ENCODE measurements at places on chromosomes 11 and 22. TPM values are rescaled to one million over a fixed set of nuclear protein-coding genes. Genes with fewer than 3 reads are reported as not detected.

- DNase-seq: no peak
- no peak overlapping the region for H3K27ac ChIP-seq
- H3K27me3 ChIP-seq: no peaks in the 10 kb centered on the region
These were observed 23.3 kb upstream of the SERPIND1 start for GRCh38 chr22:20750461-20751184.

Gene C11orf21
- not detected for total RNA-seq

DNA sequence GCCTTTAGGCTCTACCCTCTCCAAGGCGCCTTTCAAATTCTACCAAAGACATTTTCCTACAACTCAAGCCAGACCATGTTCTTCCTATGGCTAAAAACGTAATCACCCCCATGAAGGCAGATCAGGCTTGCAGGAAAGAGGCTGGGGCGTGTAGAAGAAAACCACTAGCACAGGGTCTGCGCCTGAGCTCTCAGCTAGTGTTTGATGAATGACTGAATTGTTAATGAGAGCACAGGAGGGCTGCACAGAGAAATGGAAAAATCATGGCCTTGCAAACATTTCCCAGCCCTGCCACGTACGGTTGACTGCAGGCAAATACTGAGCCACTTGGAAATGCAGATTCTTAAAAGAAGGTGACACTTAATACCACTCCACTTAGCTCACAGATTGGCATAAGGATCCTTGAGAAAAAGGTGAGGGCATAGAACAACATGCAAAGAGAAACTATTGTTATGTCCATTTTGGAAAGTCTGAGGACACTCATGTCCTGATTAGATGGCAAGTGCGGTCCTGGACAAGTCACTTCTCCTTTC is 148.6 kb downstream of the NXPE2 start:
- peaks cover 18% of the 10 kb centered on the region for H3K4me1 ChIP-seq
- no peak overlapping the region for H3K4me3 ChIP-seq
- no peak for DNase-seq
- H3K36me3 ChIP-seq: no peaks in the 10 kb centered on the region
- no peaks in the 10 kb centered on the region for H3K27me3 ChIP-seq
- H3K27ac ChIP-seq: no peak overlapping the region

Gene NAALADL1
- 3.0 TPM for total RNA-seq

GRCh38 chr22:29788339-29789279 is 21.4 kb downstream of the UQCR10 start:
- H3K27me3 ChIP-seq: no peaks in the 10 kb centered on the region
- DNase-seq: no peak
- no peaks in the 10 kb centered on the region for H3K36me3 ChIP-seq
- no peak overlapping the region for H3K27ac ChIP-seq

GRCh38 chr11:45031912-45032519 is 81.3 kb upstream of the TP53I11 start:
- no peaks in the 10 kb centered on the region for H3K36me3 ChIP-seq
- no peak overlapping the region for H3K27ac ChIP-seq

Gene NECTIN1
- total RNA-seq: 27.4 TPM

Gene CEP164
- total RNA-seq: 26.0 TPM

DNA sequence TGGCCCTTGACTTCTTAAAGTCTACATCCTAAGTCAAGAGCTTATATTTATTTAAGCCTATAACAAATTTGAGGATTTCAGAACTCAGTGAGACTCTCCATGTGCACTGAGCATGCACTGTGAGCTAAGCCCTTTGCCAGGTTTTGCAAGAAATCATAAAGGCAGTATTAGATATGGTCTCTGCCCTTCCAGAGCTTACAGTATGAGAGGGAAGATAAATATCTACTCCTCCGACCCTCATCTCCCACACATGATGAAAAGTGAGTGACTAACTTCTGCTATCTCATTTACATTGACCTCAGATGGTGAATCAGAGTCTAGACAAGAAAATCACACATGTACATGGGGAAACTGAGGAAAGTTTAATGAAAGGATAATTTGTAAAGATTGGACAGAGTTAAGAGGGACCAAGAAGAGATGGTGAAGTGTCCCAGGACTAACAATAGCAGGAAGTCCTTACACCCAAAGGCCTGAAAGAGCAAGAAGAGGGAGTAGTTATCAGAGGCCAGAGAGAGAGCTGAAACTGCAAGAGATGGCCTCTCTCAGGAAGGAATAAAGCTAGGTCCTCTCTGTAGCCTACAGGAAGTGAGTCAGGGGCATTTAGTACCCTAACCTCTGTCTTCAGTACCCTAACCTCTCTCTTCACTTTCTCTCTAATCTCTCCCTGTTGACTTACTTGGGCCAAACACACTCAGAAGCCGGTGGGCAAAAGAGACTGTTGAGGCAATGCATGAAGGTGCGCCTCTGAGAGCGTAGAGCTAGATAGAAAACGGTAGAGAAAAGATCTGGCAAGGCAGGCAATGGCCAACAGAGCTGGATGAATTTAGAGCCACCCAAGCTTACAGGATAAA is 23.0 kb upstream of the BLID start:
- no peaks in the 10 kb centered on the region for H3K4me1 ChIP-seq
- no peak overlapping the region for H3K27ac ChIP-seq
- no peak overlapping the region for H3K4me3 ChIP-seq

Gene TSPAN32
- total RNA-seq: 0.19 TPM

GRCh38 chr22:37860796-37861421 is 11.7 kb downstream of the EIF3L start:
- no peak for DNase-seq
- no peak overlapping the region for H3K4me3 ChIP-seq
- H3K4me1 ChIP-seq: no peaks in the 10 kb centered on the region
- no peaks in the 10 kb centered on the region for H3K27me3 ChIP-seq
- no peak overlapping the region for H3K27ac ChIP-seq
- H3K36me3 ChIP-seq: peaks cover 20% of the 10 kb centered on the region

Gene OTOG
- total RNA-seq: 0.34 TPM

DNA sequence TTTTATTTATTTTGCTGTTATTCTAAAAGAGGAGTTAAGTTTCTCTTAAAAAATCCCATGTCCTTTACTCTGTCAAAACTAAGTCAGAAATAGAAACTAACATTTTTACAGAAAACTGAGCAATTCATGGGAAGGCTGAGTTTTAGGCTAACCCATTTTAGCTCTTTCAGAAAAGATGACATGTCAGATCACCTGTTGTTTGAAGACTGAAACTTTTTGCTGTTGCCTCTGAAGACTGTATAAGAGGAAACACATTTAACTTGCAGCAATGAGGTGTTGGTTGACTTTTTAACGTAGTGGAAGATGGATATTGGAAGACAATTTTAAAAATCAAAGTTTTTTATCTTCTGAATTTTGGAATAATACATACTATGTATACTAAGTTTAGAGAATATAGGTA is 115.4 kb downstream of the METTL15 start:
- no peaks in the 10 kb centered on the region for H3K27me3 ChIP-seq
- DNase-seq: no peak
- no peaks in the 10 kb centered on the region for H3K4me1 ChIP-seq
- no peak overlapping the region for H3K4me3 ChIP-seq
- no peaks in the 10 kb centered on the region for H3K36me3 ChIP-seq
- H3K27ac ChIP-seq: no peak overlapping the region

Gene MRGPRE
- total RNA-seq: not detected

DNA sequence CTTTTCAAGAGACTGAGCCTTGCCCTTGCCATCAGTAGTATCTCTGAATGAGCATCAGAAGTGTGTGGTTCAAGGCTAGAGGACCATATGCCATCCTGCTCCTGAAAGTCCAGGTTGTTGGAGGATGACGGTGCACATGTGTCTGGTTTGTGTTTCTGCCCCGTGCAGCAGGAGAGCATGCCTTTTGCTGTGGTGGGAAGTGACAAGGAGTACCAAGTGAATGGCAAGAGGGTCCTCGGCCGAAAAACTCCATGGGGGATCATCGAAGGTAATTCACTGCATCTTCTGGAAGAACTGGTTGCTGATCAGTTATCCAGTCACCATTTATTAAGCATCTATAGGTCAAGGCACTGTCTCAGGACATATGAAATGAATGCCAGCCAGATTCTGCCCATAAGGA is 6.1 kb upstream of the WBP2NL start:
- no peaks in the 10 kb centered on the region for H3K27me3 ChIP-seq
- H3K27ac ChIP-seq: no peak overlapping the region
- H3K36me3 ChIP-seq: no peaks in the 10 kb centered on the region
- no peaks in the 10 kb centered on the region for H3K4me1 ChIP-seq
- DNase-seq: no peak

GRCh38 chr11:13026722-13027121 is 17.6 kb downstream of the RASSF10 start:
- no peaks in the 10 kb centered on the region for H3K27me3 ChIP-seq
- no peaks in the 10 kb centered on the region for H3K36me3 ChIP-seq
- peaks cover 14% of the 10 kb centered on the region for H3K4me1 ChIP-seq
- no peak overlapping the region for H3K27ac ChIP-seq
- DNase-seq: peak; percentile 16

DNA sequence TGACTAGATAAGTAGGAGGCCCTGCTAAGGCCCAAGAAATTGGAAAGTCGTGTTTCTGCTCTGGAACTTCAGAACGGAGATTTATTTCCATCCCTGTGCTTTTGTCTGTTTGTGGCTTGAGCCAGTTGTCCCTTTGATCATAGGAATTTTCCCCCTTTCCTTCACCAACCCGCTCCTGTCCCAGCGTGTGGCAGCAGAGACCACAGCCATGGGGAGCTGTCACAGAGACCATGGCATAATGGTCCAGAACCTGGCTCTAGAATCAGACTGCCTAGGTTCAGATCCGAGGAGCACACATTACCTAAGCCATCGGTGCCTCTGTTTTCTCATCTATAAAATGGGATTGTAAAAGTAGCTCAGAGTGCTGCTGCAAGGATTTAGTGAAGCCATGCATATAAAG is 128.1 kb downstream of the GALNT18 start:
- no peak for DNase-seq
- H3K27me3 ChIP-seq: no peaks in the 10 kb centered on the region
- H3K4me1 ChIP-seq: no peaks in the 10 kb centered on the region

DNA sequence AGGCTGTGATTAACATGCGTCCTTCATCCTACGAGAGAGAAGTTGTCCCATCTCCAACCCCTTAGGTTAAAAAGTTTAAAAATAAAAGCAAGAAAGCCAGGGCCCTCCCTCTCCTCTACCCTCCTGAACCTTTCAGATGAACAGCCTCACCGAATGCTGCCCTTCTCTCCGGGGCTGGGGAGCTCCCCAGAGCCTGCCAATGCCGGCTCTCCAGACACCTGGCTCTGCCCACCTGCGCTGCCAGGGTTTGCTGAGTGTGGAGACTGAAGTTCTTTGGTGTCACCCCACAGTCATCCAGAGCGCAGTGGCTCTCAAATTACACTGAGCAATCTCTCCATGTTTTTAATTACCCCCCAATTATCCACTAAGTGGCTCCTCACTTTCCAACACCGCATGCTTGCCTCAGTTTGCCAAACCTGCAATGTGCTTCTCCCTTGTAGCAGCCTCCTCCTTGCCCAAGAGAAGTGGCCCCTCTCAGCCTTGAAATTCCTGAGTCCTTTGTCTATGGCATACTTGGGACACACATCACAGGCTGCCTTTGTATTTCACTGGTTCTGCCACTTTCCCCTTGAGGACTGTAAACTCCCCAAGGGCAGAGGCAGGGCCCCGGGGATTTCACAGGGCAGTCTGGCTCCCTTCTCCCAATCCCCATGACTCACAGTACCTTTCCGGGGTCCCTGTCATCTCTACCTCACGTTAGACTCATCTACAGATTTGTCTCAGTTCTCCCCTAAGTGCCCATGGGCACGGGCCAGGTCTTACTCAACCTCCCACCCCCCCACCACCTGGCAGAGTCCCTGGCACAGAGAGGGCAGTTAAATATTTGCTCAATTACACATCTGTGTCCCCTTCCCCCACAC is 2.0 kb downstream of the MYH9 start:
- H3K36me3 ChIP-seq: no peaks in the 10 kb centered on the region
- peak; percentile 67 for DNase-seq
- H3K4me3 ChIP-seq: peak overlapping the region; percentile 97
- H3K27ac ChIP-seq: peak overlapping the region; percentile 89

- H3K4me3 ChIP-seq: no peak overlapping the region
- no peak for DNase-seq
- H3K27ac ChIP-seq: no peak overlapping the region
These were observed 87.2 kb downstream of the PDHX start for GRCh38 chr11:35003658-35004057.

DNA sequence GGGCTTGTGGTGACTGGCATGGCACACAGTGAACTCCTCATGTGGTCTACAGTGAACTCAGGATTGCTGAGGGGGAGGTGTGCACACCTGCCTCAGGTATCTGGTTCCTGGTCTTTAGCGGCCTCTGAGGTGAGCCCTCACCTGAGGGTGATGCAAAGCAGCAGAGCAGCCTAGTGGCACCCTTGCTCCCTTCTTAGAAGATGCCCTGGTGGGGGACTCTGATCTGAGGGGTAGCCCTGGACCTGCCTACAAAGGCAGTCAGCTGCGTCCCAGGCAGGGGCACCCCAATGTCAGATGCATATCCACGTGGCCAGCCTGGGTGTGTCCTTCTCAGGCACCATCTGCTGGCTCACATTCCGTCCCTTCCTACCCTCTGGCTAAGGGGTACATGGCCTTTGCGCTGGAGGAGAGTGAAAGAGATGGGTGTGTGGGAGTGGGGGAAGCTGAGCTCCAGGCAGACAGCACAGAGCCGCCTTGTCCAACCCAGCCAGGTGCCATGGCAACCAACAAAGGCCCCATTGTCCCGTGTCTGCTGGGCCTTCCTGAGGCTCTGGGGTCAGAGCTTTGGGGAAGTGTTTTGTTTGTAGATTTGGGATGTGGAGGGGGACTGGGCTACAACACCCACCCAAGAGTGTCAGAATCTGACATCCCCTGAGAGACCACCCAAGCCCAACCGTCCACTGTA is 5.8 kb downstream of the PLEKHB1 start:
- DNase-seq: peak; percentile 92
- peak overlapping the region; percentile 29 for H3K4me3 ChIP-seq

Gene MS4A7
- total RNA-seq: not detected

Gene KRTAP5-10
- total RNA-seq: not detected

Gene ELF5
- total RNA-seq: not detected

Gene AIFM3
- 4.3 TPM for total RNA-seq

GRCh38 chr22:39416319-39416718 is 16.7 kb downstream of the TAB1 start:
- H3K4me3 ChIP-seq: no peak overlapping the region
- H3K36me3 ChIP-seq: no peaks in the 10 kb centered on the region
- H3K4me1 ChIP-seq: no peaks in the 10 kb centered on the region
- no peak for DNase-seq
- H3K27ac ChIP-seq: no peak overlapping the region

Gene DEUP1
- total RNA-seq: not detected

- H3K4me1 ChIP-seq: no peaks in the 10 kb centered on the region
- no peak for DNase-seq
- no peak overlapping the region for H3K27ac ChIP-seq
- H3K36me3 ChIP-seq: no peaks in the 10 kb centered on the region
These were observed 9.8 kb upstream of the TAGLN start for GRCh38 chr11:117189191-117189940.

- no peak for DNase-seq
- no peaks in the 10 kb centered on the region for H3K4me1 ChIP-seq
- H3K36me3 ChIP-seq: no peaks in the 10 kb centered on the region
- H3K27ac ChIP-seq: no peak overlapping the region
These were observed 13.1 kb upstream of the ABCC8 start for GRCh38 chr11:17489751-17490150.

- H3K36me3 ChIP-seq: no peaks in the 10 kb centered on the region
- peaks cover 31% of the 10 kb centered on the region for H3K4me1 ChIP-seq
- no peak for DNase-seq
- no peak overlapping the region for H3K27ac ChIP-seq
- peaks cover 28% of the 10 kb centered on the region for H3K27me3 ChIP-seq
These were observed 7.5 kb downstream of the CRYBB1 start for GRCh38 chr22:26610072-26610958.
